Cardiac muscle cell (in vitro differentiated cells and primary cell): ENCODE measurements at places on chromosomes 16 and 17. TPM values are rescaled to one million over a fixed set of nuclear protein-coding genes. Genes with fewer than 3 reads are reported as not detected.

DNA sequence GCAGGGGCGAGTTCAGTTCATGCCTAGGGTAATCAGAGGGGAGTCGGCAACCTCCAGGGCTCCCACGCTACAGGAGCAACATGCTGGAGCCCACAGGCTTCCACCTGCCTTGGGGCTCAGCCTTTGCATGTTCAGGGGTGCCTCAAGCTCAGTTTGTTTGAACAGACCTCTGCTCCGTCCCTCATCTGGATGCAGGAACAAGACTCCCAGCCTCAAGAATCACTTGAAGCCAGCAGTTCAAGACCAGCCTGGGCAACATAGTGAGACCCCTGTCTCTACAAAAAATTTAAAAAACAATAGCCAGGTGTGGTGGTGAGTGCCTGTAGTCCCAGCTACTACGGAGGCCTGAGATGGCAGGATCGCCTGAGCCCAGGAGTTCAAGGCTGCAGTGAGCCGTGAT lies 4.9 kb upstream of the HSD11B2 start:
- no peaks in the 10 kb centered on the region for H3K36me3 ChIP-seq
- H3K4me3 ChIP-seq, result no peak overlapping the region
- peaks cover 28% of the 10 kb centered on the region for H3K27me3 ChIP-seq
- no peak for DNase-seq
- no peak overlapping the region for H3K27ac ChIP-seq
- H3K4me1 ChIP-seq, result peaks cover 16% of the 10 kb centered on the region

GRCh38 chr17:79154446-79154845 lies 79.8 kb downstream of the ENGASE start:
- H3K27me3 ChIP-seq, result no peaks in the 10 kb centered on the region
- H3K4me3 ChIP-seq, result no peak overlapping the region
- no peak overlapping the region for H3K27ac ChIP-seq

GRCh38 chr17:11279776-11280344 lies 38.8 kb downstream of the SHISA6 start:
- no peak overlapping the region for H3K27ac ChIP-seq
- no peak for DNase-seq
- H3K4me3 ChIP-seq, result no peak overlapping the region
- no peaks in the 10 kb centered on the region for H3K4me1 ChIP-seq

- H3K27ac ChIP-seq, result no peak overlapping the region
- H3K27me3 ChIP-seq, result no peaks in the 10 kb centered on the region
- DNase-seq, result no peak
- no peaks in the 10 kb centered on the region for H3K4me1 ChIP-seq
Measured at GRCh38 chr16:54128629-54129234, 157.9 kb downstream of the IRX3 start.

GRCh38 chr16:8880839-8881510 lies 1.2 kb upstream of the LITAFD start:
- H3K27me3 ChIP-seq, result no peaks in the 10 kb centered on the region
- no peak overlapping the region for H3K27ac ChIP-seq
- no peaks in the 10 kb centered on the region for H3K36me3 ChIP-seq
- DNase-seq, result no peak

GRCh38 chr16:65658349-65658748 lies 536.5 kb upstream of the CDH11 start:
- no peak for DNase-seq
- H3K36me3 ChIP-seq, result no peaks in the 10 kb centered on the region
- no peaks in the 10 kb centered on the region for H3K4me1 ChIP-seq
- H3K4me3 ChIP-seq, result no peak overlapping the region
- no peak overlapping the region for H3K27ac ChIP-seq
- peaks cover 6% of the 10 kb centered on the region for H3K27me3 ChIP-seq

- no peak overlapping the region for H3K4me3 ChIP-seq
- no peak for DNase-seq
- H3K27me3 ChIP-seq, result no peaks in the 10 kb centered on the region
- no peaks in the 10 kb centered on the region for H3K36me3 ChIP-seq
Measured at GRCh38 chr17:12252462-12252861, 231.8 kb downstream of the MAP2K4 start.

DNA sequence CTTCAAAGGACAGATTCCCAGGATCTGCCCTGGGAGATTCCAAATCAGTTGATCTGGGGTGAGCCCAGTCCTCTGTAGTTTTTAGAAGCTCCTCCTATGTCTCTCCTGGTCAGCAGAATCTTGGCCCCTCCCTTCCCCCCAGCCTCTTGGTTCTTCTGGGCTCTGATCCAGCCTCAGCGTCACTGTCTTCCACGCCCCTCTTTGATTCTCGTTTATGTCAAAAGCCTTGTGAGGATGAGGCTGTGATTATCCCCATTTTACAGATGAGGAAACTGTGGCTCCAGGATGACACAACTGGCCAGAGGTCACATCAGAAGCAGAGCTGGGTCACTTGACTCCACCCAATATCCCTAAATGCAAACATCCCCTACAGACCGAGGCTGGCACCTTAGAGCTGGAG lies 840 bp upstream of the CDH5 start:
- H3K27ac ChIP-seq, result no peak overlapping the region
- peak; percentile 85 for DNase-seq

- H3K27me3 ChIP-seq, result no peaks in the 10 kb centered on the region
- no peak for DNase-seq
- no peak overlapping the region for H3K4me3 ChIP-seq
Measured at GRCh38 chr16:64866021-64866420, 255.8 kb downstream of the CDH11 start.

- no peak for DNase-seq
- no peak overlapping the region for H3K27ac ChIP-seq
- no peaks in the 10 kb centered on the region for H3K4me1 ChIP-seq
- no peaks in the 10 kb centered on the region for H3K27me3 ChIP-seq
- no peaks in the 10 kb centered on the region for H3K36me3 ChIP-seq
- no peak overlapping the region for H3K4me3 ChIP-seq
Measured at GRCh38 chr17:74153821-74154430, 49.6 kb upstream of the RPL38 start.

DNA sequence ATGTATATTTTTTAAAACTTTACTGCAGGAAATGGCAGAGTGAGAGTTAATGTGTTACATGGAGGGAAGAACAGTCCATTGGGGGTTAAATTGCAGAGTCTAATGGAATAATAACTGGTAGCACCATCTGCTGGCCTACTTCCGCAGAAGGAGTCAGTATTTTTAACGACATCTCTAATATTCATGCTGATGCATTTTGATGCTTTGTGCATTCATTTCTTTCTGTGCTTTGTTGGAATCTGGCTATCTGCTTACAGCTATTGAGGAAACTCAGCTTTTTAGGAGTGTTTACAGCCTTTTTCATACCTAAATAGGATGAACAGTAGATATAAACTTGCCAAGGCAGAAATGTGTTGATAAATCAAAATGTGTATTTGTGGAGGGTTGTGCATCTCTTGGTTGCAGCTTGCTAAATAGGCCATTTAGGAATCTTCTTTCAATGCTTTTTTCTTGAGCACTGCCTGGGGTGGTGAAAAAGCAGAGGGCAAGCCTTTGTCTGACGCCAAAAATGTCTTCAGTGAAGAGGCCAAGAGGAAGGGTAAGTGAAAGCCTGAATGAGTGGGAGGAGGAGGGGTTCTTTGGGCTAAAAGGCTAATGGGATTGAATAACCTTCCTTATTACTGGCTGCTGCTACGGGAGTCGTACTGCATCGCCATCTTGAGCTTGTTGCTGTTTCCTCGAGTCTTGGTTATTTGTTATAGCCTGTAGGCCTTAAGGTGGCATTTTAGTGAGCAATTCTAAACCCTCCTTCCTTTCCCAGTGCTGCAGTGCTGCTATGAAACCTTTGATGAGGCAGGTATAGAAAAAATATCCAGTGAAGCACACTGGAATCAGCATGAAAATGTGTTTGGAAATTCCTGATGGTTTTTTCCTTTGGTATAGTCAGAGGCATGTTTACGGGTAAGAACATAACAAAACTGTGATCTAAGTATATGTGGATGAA lies 153.3 kb downstream of the CHD9 start:
- DNase-seq, result peak; percentile 91
- peaks cover 15% of the 10 kb centered on the region for H3K4me1 ChIP-seq
- no peaks in the 10 kb centered on the region for H3K36me3 ChIP-seq
- H3K4me3 ChIP-seq, result peak overlapping the region; percentile 85
- H3K27me3 ChIP-seq, result no peaks in the 10 kb centered on the region

COPZ2 gene
- 10.8 and 14.4 TPM in 2 replicates for total RNA-seq
